Cardiac muscle cell (in vitro differentiated cells and primary cell): ENCODE measurements at places on chromosomes 4 and X. TPM values are rescaled to one million over a fixed set of nuclear protein-coding genes. Genes with fewer than 3 reads are reported as not detected.

The PASD1 gene
- polyA plus RNA-seq, result 0.13 TPM in 1 of 2 replicates, not detected in the other

The PCDH10 gene
- 0.50 and 0.57 TPM in 2 replicates for polyA plus RNA-seq

The SYNPO2 gene
- polyA plus RNA-seq, result 10.0 and 14.7 TPM in 2 replicates

The MMGT1 gene
- 9.5 and 10.5 TPM in 2 replicates for polyA plus RNA-seq

The NALF2 gene
- polyA plus RNA-seq, result 0.33 TPM in 1 of 2 replicates, not detected in the other

DNA sequence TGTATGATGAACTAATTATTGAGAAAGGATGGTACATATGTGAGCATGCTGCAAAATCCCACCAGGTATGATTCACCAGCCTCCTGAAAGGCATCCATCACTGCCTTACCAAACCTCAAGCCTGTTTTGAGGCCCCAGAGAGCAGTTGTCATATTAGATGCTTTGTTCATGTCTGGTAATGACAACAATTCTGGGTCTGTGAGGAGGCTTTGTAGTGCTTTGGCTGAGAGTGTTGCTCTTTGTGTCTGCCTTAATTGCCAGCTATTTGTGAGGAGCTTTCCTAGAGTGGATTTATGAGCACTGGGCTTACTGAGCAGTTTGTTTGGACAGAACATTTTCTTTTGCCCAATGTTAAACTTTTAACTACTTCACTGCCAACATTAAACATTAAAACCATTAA lies 69.2 kb downstream of the HEPH start:
- no peak for DNase-seq
- no peaks in the 10 kb centered on the region for H3K4me1 ChIP-seq
- H3K27me3 ChIP-seq, result no peaks in the 10 kb centered on the region

- no peaks in the 10 kb centered on the region for H3K27me3 ChIP-seq
- no peak for DNase-seq
These were observed 160.5 kb upstream of the AGTR2 start for GRCh38 chrX:116009861-116010710.

- DNase-seq, result no peak
- H3K4me3 ChIP-seq, result no peak overlapping the region
- no peaks in the 10 kb centered on the region for H3K4me1 ChIP-seq
- no peak overlapping the region for H3K27ac ChIP-seq
- no peaks in the 10 kb centered on the region for H3K27me3 ChIP-seq
- H3K36me3 ChIP-seq, result no peaks in the 10 kb centered on the region
These were observed 49.3 kb downstream of the SGMS2 start for GRCh38 chr4:107874024-107874423.

GRCh38 chr4:174324236-174324635 lies 40.5 kb downstream of the CEP44 start:
- H3K27ac ChIP-seq, result no peak overlapping the region
- H3K4me1 ChIP-seq, result no peaks in the 10 kb centered on the region
- peak; percentile 19 for DNase-seq

DNA sequence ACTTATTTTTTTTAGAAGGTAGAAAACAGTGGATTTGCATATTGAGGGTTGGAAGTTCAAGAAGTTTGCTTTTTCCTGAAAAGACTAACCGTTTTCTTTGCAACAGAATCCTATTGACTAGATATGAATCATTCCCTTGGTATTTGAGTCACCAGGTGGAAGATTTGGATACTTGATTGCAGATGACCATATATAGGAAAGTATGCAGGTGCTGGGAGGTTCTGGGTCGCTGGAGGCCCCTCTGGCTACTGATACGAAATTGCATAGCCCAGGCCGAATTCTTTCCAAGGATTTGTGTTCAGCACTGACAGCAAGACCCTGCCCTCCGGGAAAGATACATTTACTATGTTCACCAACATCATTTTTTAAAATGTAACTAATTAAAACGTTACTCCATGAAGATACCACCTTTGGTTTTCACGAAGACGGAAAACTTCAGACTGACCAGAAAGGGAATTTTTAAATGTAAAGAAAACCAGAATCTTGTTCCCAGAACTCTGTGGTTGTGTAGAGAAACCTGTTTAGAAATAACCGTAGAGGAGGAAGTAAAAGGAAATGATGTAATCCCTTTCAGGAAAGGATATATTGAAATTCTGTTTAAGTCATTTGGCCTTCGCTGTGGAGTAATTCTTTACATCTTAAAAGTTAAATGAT lies 946 bp downstream of the ANXA3 start:
- H3K4me3 ChIP-seq, result peak overlapping the region; percentile 55
- H3K27me3 ChIP-seq, result peaks cover 5% of the 10 kb centered on the region
- H3K27ac ChIP-seq, result peak overlapping the region; percentile 70
- peaks cover 16% of the 10 kb centered on the region for H3K4me1 ChIP-seq
- DNase-seq, result peak; percentile 63
- H3K36me3 ChIP-seq, result no peaks in the 10 kb centered on the region

- peaks cover 10% of the 10 kb centered on the region for H3K36me3 ChIP-seq
- H3K27ac ChIP-seq, result no peak overlapping the region
- no peaks in the 10 kb centered on the region for H3K4me1 ChIP-seq
- H3K4me3 ChIP-seq, result no peak overlapping the region
- no peak for DNase-seq
These were observed 20.7 kb downstream of the ZNF280C start for GRCh38 chrX:130247996-130248395.

GRCh38 chr4:108636246-108636645 lies 14.2 kb upstream of the OSTC start:
- no peaks in the 10 kb centered on the region for H3K27me3 ChIP-seq
- no peak overlapping the region for H3K4me3 ChIP-seq
- H3K36me3 ChIP-seq, result peaks cover 27% of the 10 kb centered on the region
- no peak for DNase-seq

DNA sequence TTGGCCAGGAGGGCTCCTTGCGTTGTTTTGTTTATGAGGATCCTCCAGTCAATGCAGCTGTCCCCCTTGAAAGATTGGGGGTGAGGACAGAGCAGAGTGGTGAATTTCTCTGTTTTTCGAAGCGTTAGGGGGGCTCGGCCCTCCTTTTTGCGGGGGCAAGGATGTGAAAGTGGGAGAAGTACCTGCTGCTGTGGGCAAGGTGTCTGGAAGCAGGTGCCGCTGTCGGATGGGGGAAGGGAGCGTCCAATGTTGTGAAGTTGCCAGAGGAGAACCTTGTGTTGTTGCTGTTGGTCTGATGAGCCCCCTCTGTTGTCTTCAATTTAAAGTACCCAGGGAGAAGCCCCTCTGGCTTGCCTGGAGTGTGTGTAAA lies 613 bp downstream of the GLRB start:
- no peak overlapping the region for H3K27ac ChIP-seq
- H3K4me1 ChIP-seq, result no peaks in the 10 kb centered on the region
- DNase-seq, result no peak
- H3K27me3 ChIP-seq, result peaks cover 67% of the 10 kb centered on the region
- no peaks in the 10 kb centered on the region for H3K36me3 ChIP-seq
- peak overlapping the region; percentile 83 for H3K4me3 ChIP-seq

GRCh38 chr4:125787707-125788106 lies 473.0 kb downstream of the FAT4 start:
- H3K27ac ChIP-seq, result no peak overlapping the region
- DNase-seq, result no peak
- H3K4me3 ChIP-seq, result no peak overlapping the region
- H3K27me3 ChIP-seq, result no peaks in the 10 kb centered on the region

DNA sequence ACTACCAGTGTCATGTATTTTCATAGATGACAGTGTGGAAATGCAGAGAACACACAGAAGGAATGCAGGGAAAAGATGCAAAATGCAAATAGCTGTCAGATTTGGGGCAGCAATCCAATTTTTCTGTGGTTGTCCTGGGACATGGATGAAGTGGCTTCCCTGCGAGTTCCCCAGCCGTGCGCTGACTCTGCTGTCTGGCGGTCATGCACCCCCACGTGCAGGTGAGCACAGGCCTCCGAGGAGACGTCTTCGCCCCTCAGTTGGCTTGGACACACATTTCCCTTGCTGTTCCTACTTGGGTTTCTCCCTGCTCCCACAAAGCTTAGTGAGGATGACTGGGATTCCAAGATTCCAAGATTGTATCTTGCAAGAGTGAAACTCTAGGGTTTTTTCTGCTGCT lies 24.4 kb downstream of the BLOC1S4 start:
- H3K27me3 ChIP-seq, result no peaks in the 10 kb centered on the region
- no peak for DNase-seq
- no peak overlapping the region for H3K27ac ChIP-seq

DNA sequence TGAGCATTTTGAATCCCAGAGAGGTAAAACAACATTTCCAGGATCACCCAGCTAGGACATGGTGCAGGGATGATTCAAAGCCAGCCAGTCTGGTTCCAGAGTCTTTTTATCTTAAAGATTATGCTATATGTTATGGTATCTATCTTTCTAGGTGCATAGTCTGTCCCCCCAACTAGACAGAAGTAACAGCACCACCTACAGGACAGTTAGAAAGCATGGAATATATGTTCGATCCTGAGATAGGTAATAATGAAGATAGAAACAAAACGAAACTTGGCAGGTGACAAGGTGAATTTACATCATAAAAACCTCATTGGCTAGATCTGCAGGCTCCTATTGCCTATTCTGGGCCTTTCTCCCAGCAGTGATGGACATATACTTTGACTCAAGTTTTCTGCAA lies 723.2 kb downstream of the SMARCA1 start:
- no peak overlapping the region for H3K27ac ChIP-seq
- no peaks in the 10 kb centered on the region for H3K36me3 ChIP-seq
- H3K4me1 ChIP-seq, result no peaks in the 10 kb centered on the region
- no peaks in the 10 kb centered on the region for H3K27me3 ChIP-seq
- no peak for DNase-seq

- H3K4me1 ChIP-seq, result no peaks in the 10 kb centered on the region
- H3K4me3 ChIP-seq, result no peak overlapping the region
- no peaks in the 10 kb centered on the region for H3K36me3 ChIP-seq
- H3K27ac ChIP-seq, result no peak overlapping the region
- no peaks in the 10 kb centered on the region for H3K27me3 ChIP-seq
These were observed 58.5 kb downstream of the SLC2A9 start for GRCh38 chr4:9962611-9963314.

GRCh38 chr4:113070755-113071154 lies 21.3 kb downstream of the ANK2 start:
- no peak for DNase-seq
- no peaks in the 10 kb centered on the region for H3K4me1 ChIP-seq
- no peaks in the 10 kb centered on the region for H3K36me3 ChIP-seq
- no peak overlapping the region for H3K4me3 ChIP-seq

DNA sequence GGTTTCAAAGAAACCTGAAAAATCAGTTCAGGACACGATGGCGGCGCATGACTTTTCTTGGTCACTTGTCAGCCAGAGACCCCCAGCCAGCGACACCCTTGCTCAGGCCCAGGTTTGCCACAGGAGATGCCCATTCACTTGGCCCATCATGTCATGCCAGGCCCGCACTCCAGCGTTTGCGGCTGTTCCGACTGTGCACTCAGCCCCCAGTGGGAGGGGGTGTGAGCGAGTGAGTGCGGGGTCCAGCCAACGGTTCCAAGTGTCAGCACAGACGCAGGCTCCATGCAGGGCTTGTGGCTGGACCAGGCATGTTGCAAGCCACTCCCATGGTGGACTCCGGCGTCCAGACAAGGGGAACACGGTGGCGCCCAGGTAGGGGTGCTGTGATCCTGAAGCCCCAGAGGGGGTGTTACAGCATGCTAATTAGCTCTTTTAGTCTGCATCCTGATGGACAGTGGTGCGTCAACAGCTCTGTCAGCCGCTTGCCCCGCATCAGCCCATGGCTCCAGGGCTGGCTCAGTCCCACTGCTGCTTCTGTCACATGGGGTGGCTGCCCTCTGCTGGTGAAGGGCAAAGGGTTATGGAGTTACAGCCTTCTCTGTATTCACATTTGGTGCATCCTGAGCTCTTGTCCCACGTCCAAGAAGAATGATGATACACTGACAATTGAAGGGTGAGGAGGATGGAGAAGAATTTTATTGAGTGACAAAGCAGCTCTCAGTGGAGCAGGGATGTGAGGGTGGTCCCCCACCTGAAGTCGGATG lies 3.7 kb upstream of the MAEA start:
- DNase-seq, result no peak
- H3K4me1 ChIP-seq, result peaks cover under 1% of the 10 kb centered on the region
- no peaks in the 10 kb centered on the region for H3K36me3 ChIP-seq
- H3K27me3 ChIP-seq, result no peaks in the 10 kb centered on the region
- H3K27ac ChIP-seq, result no peak overlapping the region

- no peak for DNase-seq
- H3K4me3 ChIP-seq, result no peak overlapping the region
- peaks cover 7% of the 10 kb centered on the region for H3K4me1 ChIP-seq
- peak overlapping the region; percentile 85 for H3K27ac ChIP-seq
- H3K27me3 ChIP-seq, result no peaks in the 10 kb centered on the region
- H3K36me3 ChIP-seq, result no peaks in the 10 kb centered on the region
These were observed 41.5 kb upstream of the SMIM10 start for GRCh38 chrX:134949271-134949670.

DNA sequence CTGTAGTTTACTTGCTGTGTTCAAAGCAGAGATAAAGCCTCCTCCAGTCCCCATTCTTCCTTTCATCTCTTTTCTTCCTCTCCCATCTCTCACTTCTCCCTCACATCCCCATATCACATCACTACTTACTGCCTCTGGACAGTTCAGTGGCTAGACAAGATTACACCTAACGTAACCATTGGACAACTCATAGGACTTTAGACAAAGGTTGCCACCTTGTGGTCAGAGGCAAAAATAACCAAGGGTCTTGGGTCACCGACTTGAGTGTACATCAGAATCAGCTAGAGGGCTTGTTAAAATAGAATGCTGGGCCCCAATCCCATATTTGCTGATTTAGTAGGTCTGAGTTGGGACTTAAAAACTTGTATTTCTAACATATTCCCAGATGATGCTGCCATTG lies 109.3 kb upstream of the DGKK start:
- DNase-seq, result peak; percentile 70
- H3K4me1 ChIP-seq, result no peaks in the 10 kb centered on the region
- H3K36me3 ChIP-seq, result no peaks in the 10 kb centered on the region

- peaks cover 29% of the 10 kb centered on the region for H3K36me3 ChIP-seq
- no peak overlapping the region for H3K4me3 ChIP-seq
- H3K4me1 ChIP-seq, result no peaks in the 10 kb centered on the region
- no peak overlapping the region for H3K27ac ChIP-seq
- no peak for DNase-seq
These were observed 24.7 kb downstream of the CUL4B start for GRCh38 chrX:120536061-120536460.

GRCh38 chrX:123617007-123617406 lies 115.8 kb downstream of the THOC2 start:
- no peaks in the 10 kb centered on the region for H3K4me1 ChIP-seq
- no peak overlapping the region for H3K4me3 ChIP-seq
- no peak for DNase-seq
- no peaks in the 10 kb centered on the region for H3K27me3 ChIP-seq

- no peaks in the 10 kb centered on the region for H3K4me1 ChIP-seq
- peak; percentile 1 for DNase-seq
- no peak overlapping the region for H3K27ac ChIP-seq
- no peaks in the 10 kb centered on the region for H3K36me3 ChIP-seq
- H3K27me3 ChIP-seq, result no peaks in the 10 kb centered on the region
These were observed 298.5 kb downstream of the KCTD8 start for GRCh38 chr4:44150091-44150576.

DNA sequence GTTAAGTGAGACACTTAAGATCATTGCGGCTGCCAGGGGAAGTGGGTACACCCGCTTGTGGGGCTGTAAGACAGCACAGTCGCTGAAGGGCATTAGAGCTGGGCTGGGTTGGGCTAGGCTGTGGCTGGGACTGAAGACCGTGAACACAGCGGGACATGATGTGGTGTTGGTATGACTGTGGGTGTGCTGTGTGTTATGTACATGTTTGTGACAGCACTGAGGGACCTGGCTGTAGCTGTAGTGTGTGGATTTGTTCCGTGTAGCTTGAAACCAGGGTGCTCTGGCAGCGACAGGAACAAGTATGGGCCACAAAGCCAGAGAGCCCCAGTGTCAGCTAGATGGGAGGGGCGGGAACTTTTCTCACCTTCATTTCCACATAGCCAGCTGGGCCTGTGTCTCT lies 82.1 kb downstream of the NHSL2 start:
- DNase-seq, result no peak
- H3K4me3 ChIP-seq, result no peak overlapping the region
- H3K27me3 ChIP-seq, result no peaks in the 10 kb centered on the region
- no peak overlapping the region for H3K27ac ChIP-seq
- no peaks in the 10 kb centered on the region for H3K36me3 ChIP-seq
